NCI-H1694 (cell line): ENCODE measurements at places on chromosomes 6 and 20.
A peak's percentile ranks its signal among the peaks of the same experiment; 100 is the strongest.

- DNase-seq, result no peak
Observed at GRCh38 chr6:31558631-31559500, 11.5 kb downstream of the NFKBIL1 start.

GRCh38 chr6:36546308-36546919 lies 865 bp downstream of the STK38 start:
- DNase-seq, result no peak

DNA sequence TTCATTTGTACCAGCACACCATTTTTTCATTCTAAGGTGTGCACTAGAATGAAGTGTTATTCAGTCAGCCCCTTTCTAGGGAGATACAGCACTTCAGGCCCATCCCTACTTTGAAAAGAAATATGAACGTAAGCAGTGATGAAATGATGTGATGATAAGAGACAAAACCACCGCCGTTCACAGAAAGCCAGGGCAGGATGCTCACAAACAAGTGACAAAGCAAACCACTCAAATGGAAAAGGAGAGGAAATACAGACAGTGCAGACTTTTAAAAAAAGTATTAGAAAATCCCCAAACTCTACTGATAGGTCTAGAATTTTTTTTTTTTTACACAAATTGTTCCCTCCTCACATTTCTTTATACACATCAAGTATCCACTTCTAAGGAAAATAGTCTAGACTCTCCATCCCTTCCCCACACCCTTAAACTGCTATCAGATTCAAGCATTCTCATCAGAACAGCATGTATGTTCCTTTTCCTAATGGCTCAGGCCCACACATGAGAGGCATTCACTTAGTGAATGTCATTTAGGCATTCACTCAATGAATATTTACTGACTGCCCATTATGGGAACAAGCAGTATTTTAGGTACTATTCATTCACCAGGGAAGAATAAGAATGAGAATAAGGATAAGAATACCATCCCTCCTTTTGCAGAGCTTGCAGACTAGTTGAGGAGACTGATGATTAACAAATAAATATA lies 243.5 kb downstream of the GMPR start:
- DNase-seq, result no peak

DNA sequence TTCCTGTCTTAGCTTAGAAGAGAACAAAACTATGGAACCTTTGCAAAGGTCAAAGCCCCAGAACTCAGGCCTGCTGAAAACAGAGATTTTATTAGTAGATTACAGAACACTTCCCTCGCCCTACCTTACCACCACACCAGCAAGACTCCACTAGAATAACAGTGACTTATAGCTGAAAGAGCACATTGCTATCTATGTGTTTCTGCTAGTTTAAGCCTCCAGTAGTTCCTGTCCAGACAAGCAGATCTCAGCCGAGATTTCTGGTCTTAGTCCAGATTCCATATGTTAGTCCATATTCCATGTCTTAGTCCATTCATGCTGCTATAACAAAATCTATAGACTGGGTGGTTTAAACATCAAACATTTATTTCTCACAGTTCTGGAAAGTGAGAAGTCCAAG lies 412.3 kb upstream of the ID4 start:
- no peak for DNase-seq

DNA sequence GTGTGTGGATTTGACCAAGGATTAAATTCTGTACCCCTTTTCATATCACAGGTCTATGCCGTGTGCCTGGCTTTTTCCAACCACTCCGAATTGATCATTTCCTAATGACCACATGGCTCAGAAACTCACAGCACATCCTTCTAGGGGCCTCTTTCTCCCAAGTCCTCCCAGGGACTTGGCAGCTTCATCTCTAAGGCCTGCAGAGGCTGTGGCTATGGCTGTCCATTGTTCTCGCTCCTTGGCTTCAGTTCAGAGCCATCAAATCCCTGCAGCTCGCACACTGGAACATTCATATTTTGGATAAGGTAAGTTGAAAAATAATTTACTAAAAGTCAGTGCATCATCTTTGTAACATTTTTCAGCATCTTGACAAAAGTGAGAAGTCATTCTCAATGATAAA lies 497.2 kb upstream of the CDH4 start:
- DNase-seq, result no peak

- no peak for DNase-seq
Observed at GRCh38 chr6:42450477-42451332, 1.0 kb downstream of the TRERF1 start.

GRCh38 chr6:355373-356208 lies 36.0 kb upstream of the IRF4 start:
- no peak for DNase-seq

DNA sequence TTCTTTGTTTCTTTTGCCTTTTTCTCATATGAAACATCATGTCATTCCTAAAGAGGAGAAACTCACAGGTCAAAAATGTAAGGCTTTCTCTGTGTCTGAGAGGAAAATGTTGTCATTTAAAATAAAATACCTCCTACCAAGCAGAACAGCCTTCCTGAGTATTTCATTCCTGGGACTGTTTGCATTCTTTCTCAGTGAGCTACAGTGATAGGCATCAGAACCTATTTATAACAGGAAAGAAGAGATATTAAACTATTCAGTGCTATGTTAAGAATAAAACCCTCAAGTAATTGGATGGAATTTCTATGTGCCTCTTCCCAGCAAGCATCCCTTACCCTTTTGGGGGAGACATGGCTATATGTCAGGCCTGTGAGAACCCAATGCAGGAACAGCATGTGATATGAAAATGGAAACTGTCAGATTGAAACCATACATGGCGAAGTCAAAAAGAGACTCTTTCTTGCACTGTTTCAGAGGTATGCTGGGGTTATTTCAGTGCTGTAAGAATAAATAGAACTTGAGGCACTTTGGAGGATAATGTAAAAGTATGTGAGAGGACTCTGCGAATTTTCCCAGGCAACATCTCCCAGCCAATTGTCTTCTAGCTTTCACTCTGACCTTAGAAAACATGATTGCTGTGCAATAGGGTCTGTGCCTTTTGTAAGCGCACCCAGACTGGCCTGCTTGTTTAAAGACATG lies 133.8 kb upstream of the CCN2 start:
- no peak for DNase-seq

DNA sequence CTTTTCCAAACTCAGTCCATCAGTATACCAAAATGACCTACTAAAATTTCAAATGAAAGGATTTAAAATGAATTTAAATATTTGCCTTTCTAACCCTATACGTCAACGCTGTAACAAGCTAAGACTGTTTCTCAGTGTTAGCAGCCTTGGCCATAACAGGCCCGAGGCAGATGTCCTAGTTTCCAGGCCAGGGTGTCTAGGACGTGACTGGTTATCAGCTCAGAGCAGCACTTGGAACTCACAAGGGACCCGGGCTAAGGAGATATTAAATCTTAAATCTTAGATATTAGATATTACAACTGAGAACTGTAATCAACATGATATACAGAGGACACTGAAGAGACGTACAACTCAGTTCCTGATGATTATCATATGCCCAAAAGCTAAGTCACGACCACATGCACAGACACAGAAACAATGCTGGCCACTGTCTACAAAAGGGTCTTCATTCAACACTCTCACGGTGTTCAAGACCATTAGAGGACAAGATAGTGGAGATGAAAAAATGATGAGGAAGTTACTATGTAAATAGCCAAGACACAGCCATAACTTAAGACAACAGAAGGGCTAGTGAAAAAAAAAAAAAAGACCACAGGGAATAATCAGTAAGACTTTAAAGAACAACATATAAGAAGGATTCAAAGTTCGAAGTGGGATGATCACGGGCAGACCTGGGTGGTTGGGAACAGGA lies at the start of gene CLDN20:
Gene CLDN20 (plus strand): TSS at position 641 of the 691 bp plus-strand sequence. CDS start 11,707 bp downstream, outside the sequence.
- no peak for DNase-seq

- DNase-seq, result no peak
Observed at GRCh38 chr20:59800309-59800708, 133.1 kb downstream of the SYCP2 start.

GRCh38 chr6:49634092-49634835 lies 2.4 kb downstream of the RHAG start:
- no peak for DNase-seq

DNA sequence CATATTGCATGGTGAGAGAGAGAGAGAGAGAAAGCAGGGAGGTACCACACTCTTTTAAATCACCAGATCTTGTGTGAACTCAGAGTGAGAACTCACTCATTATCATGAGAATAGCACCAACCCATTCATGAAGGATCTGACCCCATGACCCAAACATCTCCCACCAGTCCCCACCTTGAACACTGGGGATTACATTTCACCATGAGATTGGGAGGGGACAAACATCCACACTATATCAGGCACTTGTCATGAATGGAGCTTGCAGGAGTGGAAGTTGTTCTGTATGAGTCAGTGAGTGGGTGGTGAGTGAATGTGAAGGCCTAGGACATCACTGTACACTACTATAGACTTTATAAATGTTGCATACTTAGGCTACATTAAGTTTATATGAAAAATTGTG lies 47.7 kb upstream of the RNF182 start:
- DNase-seq, result no peak

DNA sequence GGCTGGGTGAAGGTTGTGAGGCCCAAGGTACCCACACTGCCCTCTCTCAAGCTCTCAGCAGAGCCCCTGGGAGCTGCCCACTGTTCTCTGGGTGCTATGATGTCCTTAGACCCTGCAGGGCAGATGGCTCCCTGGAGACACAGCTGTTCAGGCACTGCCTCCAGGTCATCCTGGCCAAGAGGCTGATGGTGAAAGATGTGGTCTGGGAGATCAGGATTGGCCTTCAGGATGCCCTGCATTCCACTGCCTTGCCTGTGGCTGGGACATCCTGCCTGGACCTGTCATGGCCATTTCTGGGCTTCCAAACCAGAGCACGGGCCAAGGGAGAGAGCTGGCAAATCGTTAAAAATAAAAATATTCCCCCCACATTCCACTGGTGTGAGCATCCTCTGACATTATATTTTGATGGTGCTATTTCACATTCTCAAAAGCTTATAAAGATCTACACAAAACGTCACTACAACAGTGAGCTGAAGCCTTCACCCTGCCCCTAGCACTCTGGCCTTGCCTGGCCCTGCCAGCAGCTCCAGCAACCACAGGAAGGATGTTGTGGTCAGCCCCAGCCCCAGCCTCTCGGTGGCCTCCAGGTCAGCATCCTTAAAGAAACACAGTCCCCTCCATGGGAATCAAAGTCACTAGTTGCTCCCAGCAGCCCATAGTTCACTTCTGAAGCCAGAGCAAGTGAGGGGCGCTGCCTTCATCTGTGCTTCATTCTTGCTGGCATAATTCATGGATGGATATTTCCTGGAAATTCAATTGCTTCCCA lies 13.5 kb upstream of the KCNK16 start:
- no peak for DNase-seq

DNA sequence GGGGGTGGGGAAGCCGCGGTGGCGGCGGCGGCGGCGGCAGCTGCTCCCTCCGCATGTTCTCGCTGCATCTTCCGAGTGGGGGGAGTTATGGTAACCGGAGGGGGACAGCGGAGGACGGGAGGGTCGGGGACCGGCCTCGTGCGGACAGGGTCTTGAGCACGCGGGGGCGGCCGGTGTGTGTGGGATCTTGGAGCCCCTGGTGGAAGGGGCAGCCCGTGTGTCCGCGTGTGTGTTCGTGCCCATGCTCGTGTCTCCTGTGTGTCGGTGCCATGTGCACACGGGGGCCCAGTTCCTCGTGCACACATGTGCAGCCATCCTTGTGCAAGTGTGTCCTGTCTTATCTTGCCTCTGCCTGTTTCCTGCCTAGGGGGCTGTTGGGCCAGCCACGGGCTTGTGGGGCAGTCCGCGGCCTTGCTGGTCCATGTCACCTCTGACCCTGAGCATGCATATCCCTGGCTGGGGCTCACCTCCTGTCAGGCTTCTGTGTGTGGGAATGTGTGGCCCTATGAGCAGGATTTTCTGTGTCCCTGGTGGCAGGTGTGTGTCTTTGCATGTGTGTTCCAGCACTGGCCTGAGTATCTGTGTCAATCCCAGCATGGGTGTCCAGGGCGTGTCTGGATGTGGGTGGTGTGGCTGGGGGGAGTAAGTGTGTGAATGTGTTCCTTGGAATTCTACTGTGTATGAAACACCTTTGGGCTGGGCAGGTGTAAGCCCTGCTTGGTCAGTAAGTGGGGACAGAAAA lies 8.5 kb downstream of the SYNGAP1 start:
- no peak for DNase-seq

DNA sequence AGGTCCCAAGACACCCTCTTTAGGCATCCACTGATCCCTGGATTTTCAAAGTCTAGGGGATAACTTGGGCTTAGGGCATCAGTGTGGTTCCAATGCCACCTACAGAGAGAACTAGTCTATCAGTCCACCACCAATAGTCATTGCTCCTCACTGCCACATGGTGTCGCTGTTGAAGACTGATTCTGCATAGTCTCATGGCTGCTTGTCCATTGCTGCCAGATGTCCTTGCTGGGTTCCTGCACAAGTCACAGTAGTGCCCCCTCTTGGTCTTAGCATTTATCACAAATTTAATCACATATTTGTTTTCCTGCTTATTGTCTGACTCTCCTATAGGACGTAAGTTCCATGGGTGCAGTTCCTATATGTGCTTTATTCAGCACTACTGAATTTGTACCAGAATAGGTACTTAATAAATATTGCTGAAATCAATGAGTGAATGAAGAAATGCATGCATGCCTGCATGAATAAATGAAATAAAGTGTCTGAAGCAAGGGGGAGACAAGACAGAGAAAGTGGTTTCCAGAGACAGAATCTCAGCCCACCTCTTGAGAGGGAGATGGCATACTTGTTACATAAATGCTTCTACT lies 45.9 kb upstream of the RALY start:
- peak; percentile 42 for DNase-seq

GRCh38 chr6:142856624-142857232 lies 88.2 kb downstream of the HIVEP2 start:
- DNase-seq, result no peak

- no peak for DNase-seq
Observed at GRCh38 chr6:54525731-54526130, 217.5 kb downstream of the TINAG start.

DNA sequence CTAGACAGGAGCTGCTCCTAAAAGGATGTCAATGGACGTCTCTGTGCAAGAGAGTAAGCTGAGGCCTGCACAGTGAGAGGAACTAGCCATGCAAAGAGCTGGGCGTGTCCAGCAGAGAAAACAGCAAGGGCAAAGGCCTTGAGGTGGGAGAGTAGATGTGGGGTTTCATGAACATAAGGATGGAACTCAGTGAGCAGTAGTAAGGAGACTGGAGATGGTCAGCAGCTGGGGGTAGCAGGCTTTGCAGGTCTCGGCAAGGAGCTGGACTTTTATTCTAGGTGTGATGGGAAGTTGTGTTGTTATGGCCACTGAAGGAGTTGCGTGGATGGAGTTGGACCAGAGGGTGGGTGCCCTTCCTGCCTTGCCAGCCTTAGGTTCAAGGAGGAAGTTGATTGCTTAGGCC lies 90.7 kb upstream of the SIRPA start:
- no peak for DNase-seq

GRCh38 chr20:50605136-50605535 lies 86.2 kb downstream of the RIPOR3 start:
- no peak for DNase-seq

- no peak for DNase-seq
Observed at GRCh38 chr6:166866839-166867637, 89.3 kb downstream of the RNASET2 start.

GRCh38 chr20:60341062-60341461 lies 382.8 kb downstream of the CDH26 start:
- no peak for DNase-seq
